ENCODE measurements at places on chromosomes 1 and 21.

DNA sequence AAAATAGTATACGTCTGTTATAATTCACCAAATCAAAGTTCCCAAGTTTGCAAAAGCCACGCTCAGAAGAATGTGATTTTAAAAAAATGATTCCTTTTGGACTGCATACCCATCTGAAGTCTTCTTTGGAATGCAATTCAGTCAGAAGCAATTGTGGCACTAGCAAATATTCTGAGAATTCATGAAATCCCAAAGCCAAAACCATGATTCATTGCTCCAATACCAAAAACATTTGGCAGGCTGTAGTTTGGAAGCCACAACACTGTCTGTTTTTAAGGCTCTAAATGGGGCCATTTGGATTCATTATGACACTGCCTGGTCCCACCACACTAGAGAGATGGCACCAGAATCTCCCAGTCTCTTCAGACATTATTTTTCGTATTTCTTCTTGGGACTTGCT is 21.8 kb upstream of the LRRC53 start:
- no peak for DNase-seq

DNA sequence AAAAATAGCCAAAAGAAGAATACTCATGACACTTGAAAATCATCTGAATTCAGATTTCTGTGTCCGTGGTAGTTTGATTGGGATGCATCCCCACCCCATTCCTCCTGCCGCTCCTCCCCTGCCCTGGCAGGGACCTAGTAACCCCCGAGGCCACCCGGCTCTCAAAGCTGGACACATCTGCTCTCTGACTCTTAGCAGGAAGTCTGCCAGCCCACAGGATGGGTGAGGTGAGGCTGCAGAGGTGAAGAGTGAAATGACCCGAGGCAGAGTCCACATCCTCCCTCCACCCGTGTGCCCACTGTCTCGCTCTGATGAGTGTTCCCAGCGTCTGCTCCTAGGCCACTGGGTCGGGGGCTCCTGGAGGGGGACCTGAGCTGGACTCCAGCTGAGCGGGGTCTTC is 308.5 kb upstream of the VAMP3 start:
- no peak for DNase-seq

DNA sequence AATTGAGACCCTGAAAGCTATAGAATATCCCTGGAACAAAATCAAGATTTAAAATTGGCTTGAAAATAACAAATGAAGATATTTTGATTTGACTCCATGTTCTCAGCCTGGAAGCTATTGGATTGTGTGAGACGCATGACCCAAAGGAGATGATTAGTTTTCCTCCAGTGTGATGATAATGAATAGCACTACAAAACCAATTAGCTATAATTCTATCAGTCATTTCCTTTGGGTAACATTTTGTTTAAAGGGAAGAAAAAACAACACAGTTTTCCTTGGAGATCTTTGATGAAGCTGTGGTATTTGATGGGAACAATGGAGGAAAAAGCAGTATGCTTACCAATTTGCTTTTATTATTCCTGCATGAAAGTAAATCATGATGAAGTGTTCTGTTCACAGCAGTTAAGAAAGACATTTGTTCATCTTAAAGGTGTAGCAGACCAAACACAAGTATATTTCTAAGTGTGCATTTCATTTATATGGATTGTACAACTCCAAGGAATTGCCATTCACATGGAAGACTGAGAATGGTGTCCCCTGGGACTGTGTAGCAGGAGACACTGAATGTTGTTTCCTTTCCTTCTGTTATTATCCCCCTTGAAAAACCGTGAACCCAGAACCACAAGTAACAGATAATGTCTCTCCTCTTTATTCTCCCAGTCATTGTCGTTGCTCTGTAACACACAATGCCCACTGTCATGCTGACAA is 111.4 kb downstream of the CACHD1 start:
- peak; percentile 79 for DNase-seq

DNA sequence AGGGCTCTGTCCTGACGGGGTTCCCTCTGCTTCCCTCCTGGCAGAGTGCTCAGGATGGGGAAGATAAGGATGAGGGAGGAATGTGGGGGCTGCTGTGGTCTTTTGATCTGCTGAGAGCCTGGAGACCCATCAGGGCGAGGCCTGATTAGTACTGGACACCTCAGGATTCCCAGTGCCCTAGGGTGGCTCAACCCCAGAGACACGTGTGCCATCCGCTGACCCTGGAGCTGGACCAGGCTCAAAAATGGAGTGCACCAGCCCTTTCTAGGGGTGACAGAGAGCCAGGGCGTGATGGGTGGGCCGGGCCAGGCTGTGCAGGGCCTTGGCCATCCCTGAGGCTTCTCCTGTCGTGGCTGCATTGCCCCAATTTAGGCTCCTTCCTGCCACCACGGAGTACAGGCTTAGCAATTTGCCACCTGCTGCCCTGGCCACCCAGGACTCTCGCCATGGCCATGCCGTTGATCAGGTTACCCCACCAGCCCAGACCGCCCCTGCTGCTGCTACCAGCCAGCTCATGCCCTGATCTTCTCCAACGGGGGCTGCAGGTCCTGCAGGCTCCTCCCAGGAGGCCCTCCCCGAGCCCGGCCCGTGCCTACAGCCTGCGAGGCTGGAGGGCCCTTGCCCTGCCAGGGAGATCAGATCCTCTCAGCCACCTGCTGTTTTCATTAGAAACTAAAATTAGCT is 9.5 kb downstream of the WNT4 start:
- no peak for DNase-seq

GRCh38 chr1:203764105-203765028 is 616 bp upstream of the LAX1 start:
- no peak for DNase-seq

GRCh38 chr1:12096615-12097014 is 33.5 kb downstream of the TNFRSF8 start:
- DNase-seq = no peak

DNA sequence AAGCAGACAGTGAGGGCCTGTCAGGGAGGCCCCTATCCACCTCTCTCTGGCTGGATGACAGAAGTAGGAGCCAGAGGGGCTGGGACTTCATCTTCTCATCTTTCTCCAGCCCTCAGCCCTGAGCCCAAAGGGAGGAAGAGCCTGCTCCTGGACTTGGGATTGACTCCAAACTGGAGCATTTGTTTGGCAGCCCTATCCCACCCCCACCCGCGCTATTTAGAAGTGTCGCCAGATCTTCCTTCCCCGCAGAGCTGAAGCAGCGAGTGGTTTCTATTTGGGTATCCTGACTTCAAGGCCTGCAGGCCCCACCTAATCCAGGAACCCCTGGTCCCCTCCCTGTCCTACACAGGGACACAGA is 9.6 kb downstream of the NES start:
- no peak for DNase-seq

GRCh38 chr1:32546611-32547010 is 7.4 kb downstream of the ZBTB8A start:
- DNase-seq = no peak

- peak; percentile 63 for DNase-seq
Measured at GRCh38 chr1:62906428-62906886, 122.5 kb downstream of the ATG4C start.

GRCh38 chr21:18608226-18608625 is 204.6 kb upstream of the TMPRSS15 start:
- DNase-seq = peak; percentile 50
